ENCODE measurements at places on chromosomes 11 and 22.

DNA sequence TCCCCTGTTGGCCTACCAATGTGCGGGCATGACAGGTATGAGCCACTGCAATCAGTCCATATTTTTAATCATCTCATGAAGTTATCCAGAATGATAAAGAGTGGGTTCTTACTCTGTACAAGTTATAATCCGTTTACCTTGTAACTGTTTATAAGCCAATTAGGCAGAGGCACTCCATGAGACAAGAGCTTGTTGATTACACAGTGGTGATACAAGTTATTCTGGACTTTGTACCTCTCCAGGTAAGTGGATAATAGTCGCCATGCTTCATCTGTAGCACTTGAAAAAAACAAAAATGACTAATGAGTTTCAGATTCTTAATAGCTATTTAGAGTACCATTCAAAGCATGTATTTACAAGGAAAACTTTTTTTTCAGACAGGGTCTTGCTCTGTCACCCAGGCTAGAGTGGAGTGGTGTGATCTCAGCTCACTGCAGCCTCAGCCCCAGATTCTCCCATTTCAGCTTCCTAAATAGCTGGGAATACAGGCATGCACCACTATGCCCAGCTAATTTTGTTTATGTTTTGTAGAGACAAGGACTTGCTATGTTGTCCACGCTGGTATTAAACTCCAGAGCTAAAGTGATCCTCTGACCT is 17.7 kb upstream of the FNBP4 start:
- DNase-seq = no peak

- no peak for DNase-seq
Measured at GRCh38 chr11:102006835-102007566, 40.2 kb upstream of the CFAP300 start.

DNA sequence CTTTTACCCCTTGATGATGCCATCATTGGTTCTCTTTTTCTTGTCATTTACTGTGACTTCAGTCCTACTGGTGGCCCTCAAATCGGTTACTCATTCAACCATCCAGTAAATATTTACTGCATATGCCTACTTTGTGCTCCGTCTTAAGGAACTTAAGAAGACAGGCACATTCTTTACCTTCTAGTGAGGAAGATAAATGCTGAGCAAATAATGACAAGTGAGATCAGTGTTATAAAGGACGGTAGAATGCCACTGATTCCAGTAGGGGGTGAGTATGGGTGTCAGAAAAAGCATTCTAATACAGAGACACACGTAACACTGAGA is 1.6 kb downstream of the ANKRD42 start:
- no peak for DNase-seq

DNA sequence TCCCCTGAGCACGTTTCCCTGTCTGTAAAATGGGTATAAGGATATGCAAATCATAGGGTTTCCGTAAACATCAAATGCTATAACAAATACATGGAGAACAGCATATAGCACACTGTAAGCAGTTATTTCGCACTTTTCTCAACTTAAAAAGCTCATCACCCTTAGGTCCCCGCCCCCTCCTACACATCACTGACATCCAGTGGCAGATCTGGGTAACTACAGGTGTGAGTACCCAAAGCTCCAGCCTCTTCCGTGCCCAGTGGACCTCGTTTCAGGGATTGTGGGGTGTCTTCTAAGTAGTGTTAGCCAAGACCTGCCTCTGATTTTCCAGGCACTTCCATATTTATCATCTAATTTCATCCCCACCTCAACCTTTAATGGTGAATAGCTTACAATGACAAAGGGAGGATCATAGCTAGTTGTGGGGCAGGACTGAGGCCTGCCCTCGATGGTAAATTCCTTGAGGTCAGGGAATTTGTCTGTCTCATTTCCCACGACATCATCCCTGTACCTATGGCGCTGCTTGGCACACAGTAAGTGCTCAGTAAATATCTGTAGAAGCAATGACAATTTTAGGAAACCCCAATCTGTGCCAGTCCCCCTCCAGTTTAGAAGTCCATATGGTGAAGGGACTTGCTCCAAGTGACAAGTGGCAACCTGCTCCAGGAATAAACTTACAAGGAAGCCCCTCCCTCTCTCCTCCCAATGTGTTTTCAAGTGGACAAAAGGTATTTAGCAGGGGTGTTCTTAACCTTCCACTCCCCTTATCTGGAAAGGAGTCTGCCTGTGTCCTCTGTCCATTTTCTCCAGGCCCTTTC is 340.5 kb downstream of the TENM4 start:
- no peak for DNase-seq

DNA sequence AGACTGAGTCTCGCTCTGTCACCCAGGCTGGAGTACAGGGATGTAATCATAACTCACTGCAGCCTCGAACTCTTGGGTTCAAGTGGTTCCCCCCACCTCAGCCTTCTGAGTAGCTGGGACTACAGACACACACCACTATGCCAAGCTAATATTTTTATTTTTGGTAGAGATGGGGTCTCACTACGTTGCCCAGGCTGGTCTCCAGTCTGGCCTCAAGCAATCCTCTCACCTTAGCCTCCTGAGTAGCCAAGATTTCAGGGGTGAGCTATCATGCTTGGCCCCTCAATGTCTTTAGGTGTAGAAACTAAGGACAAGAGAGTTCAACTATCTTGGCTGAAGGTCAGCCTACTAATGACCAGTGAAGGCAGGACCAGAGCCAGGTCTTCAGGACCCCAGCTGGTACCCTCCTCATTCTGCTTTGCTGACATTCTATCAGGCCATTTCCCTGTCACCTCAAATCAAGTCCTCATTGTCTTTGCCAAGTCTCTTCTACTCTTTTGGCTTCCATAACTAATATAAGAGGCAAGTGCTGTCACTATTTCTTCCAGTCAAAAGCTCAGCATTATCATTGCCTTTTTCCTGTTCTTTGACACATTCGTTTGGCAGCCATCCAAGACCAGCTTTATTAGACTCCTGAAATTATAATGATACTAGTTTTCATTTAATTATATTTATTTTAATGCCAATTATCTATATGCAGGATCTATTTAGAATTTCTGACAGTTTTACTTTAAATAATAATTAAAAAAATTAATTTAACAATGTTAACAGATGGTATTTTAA is 264.2 kb upstream of the PITPNB start:
- no peak for DNase-seq

GRCh38 chr11:80727315-80727714 is 1286.5 kb upstream of the TENM4 start:
- DNase-seq = no peak

DNA sequence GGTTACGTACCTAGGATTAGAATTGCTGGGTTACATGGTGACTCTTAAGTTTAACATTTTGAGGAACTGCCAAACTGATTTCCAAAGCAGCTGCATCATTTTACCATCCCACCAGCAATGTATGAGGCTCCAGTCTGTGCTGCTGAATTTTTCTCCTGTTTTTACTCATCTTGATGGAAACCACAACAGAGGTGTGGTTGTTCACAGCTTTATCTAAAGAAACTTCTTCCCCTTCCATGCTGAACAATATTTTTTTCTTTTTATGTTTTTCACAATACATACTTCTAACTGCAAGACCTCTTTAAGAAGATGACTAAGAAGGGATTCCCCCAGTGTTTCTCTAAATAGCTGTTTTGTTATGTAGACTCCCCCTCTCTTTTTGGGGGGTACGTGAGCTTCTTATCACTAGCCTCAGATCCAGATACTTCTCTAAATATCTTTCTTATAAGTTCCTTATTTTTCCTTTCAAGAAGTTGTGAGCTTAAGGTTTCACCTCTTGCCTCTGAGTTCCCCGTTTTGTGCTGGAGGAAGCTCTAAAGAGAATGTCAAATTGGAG is 24.0 kb downstream of the TCP11L1 start:
- no peak for DNase-seq

Data from stimulated activated naive CD4-positive, alpha-beta T cell (primary cell).